ENCODE measurements at places on chromosomes 7 and 10.

GRCh38 chr10:93152136-93152535, 78.4 kb downstream of the CYP26A1 start:
- no peak for DNase-seq

DNA sequence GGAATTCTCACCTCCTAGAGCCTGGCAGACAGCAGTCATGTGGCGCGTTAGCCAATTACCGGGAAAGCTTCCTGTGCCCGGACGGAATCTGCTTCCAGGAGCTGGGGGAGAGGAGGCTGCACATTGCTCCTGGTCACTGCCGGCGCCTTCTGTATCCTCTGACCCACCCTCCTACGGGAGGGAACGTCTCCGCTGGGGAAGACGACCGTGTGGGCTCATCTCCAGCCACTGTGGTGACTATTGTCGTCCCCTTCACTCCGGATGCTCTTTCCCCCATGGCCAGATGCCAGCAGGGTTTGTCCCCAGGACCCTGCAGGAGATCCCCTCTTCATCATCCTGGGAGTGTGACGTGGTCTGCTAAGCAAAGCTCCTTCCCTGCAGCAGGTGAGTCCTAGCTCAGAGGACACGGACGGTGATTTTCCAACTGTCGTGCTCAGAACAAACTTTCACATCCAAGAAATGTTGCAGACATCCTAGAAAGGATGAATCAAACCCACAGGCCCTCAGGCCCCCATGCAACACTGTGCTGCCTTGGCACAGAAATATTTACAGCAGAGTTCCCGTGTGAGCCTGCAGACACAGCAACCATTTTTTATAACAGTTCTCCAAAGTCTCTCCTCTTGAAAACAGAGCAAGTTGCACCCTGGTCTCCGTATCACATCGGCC, 29.6 kb upstream of the FAM20C start:
- DNase-seq: no peak

GRCh38 chr7:55965100-55965470, 700 bp downstream of the NIPSNAP2 start:
- no peak for DNase-seq

DNA sequence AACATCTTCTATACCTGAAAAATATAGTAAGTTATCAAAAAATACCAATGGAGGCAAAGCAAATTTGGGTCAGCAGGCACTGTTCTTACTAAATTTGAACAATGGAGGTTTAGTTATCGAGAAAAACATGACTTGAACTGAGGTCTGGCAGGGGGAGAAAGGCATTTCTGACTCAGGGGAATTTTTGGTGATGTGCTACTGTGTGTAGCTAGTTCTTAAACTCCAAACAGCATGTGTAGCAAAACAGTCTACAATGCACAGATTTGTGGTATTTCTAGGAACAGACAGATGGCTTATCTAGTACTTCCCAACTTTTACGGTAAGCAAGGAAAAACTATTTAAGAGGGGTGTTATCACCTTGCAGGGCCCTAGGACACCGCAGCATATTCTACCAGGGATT, 311.6 kb upstream of the LRRN3 start:
- no peak for DNase-seq
